Sigmoid colon (tissue), 7 donors: ENCODE measurements at places on chromosomes 4 and X.

DNA sequence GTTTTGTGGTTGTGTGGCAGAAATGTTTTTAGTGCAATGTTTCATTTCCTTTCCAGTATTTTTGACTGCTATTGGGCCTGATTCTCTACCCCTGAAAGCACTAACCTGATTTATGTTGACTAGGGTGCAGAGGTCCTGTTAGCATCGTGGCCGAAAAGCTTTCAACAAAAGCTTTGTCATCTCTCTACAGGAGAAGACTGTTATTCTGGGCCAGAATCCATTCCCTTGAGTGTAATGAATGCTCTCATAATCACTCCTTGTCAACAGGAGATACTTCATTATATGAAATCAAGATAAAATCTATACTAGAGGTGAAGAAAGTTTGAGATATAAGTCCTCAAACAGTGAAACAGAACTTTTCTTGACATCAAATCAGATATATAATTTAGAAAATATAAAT, 195.5 kb downstream of the ZNF330 start:
- DNase-seq, result no peak

DNA sequence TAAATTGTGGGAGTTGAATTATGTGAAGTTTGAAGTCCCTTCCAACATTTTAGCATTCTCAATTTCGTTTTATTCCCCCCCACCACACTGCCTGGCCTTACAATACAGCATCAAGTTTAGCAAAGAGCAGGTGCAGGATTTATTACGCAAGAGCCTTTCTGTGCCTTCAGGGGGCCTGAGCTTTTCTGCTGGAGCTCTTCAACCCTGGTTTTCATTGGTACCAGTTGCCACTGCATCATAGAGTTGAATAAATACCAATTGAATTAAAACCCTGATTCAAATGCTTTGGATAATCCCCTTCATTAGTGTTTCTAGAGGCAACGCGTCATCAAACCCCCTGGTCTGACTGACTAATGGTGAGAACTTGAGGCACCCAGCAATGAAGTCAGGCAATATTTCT, 43.6 kb upstream of the KIT start:
- no peak for DNase-seq

DNA sequence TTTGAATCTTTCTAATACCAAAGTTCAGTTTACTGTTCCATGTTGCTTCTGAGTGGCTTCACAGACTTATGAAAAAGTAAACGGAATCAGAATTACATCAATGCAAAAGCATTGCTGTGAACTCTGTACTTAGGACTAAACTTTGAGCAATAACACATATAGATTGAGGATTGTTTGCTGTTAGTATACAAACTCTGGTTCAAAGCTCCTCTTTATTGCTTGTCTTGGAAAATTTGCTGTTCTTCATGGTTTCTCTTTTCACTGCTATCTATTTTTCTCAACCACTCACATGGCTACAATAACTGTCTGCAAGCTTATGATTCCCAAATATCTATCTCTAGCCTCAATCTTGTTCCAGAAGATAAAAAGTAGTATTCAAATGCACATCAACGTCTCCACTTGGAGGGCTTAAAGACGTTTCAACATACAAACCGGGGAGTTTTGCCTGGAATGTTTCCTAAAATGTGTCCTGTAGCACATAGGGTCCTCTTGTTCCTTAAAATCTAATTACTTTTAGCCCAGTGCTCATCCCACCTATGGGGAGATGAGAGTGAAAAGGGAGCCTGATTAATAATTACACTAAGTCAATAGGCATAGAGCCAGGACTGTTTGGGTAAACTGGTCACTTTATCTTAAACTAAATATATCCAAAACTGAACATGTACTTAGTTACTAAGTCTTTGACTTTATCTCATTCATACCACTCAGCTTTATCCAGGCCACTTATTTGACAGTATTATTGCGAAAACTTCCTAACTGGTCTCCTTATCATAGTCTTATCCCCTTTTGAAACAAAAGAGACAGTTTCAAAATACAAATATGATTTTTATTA, 3.6 kb upstream of the AFP start:
- no peak for DNase-seq

DNA sequence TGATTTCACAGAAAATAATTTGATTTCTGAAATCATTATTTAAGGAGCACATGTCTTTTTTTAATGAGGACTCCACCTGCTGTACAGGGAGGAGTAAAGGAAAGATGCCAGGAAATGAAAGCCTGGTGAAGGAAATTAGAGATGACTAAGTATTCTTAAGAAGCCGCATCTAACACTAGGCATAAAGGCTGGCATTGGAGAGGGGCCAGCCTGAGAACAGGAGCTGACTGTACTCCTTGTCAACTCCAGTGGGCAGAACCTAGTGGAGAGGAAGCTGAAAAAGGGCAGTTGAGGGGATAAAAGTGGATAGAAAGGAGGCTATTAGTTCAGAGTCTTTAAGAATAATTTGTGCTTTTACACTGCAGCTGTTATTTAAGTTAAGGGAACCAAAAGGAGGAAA, 393.0 kb downstream of the PPP1R2C start:
- DNase-seq, result no peak
